GM10248 (cell line): ENCODE measurements at places on chromosomes 4 and X.

- DNase-seq: peak; percentile 38
Measured at GRCh38 chrX:109886122-109886761, 116.7 kb upstream of the TMEM164 start.

- no peak for DNase-seq
Measured at GRCh38 chr4:105546086-105546485, 6.3 kb upstream of the ARHGEF38 start.

DNA sequence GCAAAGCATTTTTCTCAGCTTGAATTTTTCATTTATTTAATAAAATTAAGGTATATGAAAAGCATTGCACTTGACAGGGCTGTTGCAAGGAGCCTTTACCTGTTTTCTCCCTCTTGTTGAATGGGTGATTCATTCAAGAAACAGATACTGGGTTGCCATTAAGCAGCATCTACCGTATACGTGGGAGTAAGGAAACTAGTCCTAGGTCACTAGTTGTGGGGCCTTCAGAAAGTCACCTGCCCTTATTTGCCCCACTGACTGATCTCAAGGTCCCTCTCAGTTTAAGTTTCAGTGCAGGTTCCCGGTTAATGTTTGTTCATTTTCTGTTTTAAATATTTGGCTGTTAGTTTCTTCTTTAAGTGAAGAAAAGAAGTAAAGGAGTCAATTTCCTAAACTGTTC, 34.0 kb downstream of the LHFPL1 start:
- DNase-seq: peak; percentile 15

- DNase-seq: no peak
Measured at GRCh38 chrX:38278682-38279081, 48.6 kb downstream of the RPGR start.
